Esophagus squamous epithelium (tissue), 5 donors: ENCODE measurements at places on chromosomes 1 and 21.

GRCh38 chr1:109290998-109291397, 8.1 kb upstream of the PSRC1 start:
- DNase-seq = no peak

DNA sequence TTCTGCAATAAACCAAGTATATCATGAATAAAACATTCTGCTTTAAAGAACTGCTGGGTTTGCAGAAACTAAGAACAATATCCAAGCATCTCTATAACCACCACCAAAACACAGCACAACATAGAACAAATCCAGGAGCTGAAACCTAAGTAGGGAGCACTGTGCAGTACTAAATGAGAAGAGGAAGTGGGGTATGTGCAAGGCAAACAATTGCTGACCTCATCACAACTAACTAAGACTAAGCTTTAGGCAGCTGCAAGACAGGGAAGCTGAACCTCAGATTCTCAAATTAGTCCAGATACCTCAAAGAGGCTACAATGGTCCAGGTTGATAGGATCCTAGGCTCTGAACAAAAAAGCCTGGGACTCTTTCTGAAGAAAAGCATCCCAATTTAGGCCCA, 172.6 kb downstream of the SLC44A5 start:
- no peak for DNase-seq

DNA sequence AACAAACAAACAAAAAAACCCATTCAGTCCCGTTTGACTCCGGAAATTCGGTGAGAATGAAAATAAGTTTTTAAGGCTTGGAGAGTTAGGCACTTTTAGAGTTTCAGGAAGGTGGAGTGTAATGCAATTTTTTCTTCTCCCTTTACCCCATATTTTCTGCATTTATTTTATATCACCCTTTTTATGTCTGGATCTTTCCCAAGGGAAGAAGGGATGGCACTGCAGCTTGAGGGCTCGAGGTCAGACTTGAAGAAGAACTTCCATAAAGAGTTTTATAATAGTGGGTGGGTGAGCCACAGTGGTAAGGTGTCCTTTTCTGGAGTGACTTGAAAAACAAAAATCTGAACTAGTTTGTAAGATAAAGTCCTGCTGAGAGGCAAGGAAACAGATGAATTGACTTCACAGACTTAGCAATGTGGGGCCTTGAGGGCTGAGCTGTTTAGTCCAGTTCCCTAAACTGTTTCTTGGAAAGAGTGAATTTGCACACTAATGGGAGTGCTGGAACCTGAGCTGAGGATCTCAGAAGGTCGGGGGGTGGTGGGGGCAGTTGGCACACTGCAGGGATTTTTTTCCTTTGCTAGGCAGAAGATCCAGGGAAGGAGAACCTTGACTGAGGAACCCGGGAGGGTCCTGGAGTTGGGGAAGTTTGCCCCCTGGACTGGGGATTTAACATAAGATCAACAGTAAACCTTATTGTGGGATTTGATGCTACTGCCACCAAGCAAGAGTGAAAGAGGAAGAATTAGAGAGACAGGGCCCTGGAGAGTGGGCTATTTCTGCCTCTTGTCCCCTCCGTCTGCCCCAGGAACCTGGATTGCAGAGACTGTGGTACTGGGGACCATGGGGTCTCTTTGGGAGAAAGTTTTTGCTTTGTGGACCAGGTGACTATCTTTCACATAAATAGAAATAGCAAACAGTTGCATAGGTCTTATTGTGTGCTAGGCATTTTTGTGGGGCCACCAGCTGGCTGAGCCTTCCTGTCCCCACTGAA, 1.8 kb upstream of the MEX3A start:
- no peak for DNase-seq

GRCh38 chr1:214123061-214123784, 135.4 kb downstream of the PROX1 start:
- DNase-seq = no peak

GRCh38 chr1:244224487-244225430, 173.7 kb downstream of the ZBTB18 start:
- no peak for DNase-seq

GRCh38 chr1:116909512-116910378, at the start of gene PTGFRN:
PTGFRN (plus strand) TSS chr1:116909916; CDS start chr1:116910204, 288 bp downstream.
- no peak for DNase-seq

DNA sequence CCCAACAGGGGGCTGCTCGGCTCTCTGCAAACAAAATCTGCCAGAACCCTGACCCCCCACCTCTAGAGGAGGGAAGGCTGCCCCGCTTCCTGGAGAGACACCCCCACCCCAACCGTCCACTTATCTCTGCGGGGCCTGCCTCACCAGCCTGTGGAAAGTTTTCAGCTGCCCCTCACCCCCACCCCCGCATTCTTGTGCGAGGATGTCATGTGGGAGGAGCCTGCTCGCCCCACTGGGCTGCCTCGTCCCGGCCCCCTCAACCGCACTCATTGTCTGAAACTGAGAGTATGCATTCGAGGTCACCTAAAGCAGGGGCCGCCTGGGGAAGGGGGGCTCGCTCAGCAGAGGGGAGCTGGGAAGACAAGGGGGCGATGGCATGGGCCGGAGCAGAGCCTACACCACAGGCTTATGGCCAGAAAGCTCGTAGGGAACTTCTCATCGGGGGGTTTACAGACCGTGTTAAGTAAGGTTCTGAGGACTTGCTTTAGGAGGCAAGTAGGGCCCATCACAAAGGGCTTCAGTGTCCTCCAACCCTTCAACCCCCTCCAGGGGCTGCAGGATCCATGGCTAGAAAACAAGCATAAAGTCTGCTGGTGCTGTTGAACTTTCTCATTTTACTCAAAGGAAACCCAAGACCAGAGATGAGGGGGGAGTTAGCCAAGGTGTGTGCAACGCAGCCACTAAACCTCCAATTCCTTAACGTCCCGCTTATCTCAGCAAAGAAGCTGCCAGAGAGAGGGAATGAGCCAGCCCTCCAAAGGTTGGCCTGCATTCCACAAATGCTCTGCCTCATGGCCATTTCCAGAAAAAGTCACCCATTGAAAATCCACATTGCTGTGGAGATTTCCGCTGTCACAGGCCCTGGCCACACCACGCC, 9.4 kb downstream of the EPHA2 start:
- no peak for DNase-seq

DNA sequence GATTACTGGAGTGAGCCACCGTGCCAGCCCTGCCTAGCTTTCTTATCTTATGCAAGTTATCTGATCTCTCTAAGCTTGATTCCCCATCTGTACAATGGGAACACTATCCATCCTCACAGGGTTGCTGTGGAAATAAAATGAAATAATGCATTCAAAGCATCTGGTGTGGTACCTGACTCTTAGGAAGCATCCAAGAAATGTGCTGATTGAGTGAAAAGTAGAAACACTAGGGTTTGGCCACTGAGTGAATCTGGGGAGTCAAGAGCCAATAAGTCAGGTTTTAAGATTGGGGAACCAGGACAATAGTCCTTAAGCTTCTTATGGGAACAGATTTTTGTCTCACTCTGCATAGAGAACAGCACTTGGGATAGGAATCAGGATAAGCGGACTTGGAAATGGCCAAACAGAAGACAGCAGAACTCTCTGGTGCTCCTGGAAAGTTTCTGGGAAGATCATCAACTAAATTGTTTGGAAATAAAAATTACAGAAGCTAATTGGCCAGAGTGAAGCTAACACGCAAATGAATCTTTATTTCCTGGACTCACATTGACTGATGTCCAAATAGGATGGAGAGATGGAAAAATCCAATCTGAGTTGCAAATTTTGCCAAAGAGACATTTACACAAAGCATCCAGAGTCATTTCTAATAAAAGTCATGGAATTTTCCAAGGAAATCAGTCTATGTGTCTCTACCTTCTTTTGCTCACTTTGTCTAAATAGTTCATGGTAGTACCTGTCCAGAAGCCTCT, 3.3 kb downstream of the PAFAH2 start:
- no peak for DNase-seq

DNA sequence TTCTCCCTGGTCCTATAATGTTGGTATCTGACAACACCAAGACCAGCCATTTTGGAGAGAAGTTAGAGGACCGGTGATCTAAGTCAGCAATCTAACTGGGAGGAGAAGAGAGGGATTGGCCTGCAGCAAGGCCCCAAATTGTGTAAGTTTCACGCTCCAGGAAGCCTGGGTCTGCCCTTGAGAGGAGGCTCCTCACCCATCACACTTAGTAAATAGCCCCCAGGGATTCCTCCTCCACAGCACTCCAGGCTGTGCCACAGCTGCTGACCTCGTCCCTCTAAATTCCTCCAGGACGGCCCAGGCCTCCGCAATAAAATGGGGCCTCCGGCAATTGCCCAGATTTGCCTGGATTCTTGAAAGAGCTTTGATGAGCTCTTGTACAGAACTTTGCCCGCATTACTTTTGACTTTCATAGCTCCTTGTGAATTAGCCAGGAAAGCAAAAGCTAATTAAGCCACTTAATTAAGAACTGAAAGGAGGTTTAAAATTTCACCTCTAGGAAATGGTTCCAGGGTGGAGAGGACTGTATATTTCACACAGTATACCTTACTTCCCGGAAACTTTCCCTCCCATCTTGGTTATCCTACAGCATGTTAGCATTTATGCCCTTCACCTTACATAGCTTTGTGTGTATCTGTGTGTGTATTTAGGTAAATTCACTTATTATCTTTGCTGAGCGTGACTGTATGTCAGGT, 90.5 kb downstream of the LAMC2 start:
- DNase-seq = no peak

- DNase-seq = no peak
These were observed 41.5 kb downstream of the PLPPR5 start for GRCh38 chr1:98963064-98963758.
